ENCODE measurements at places on chromosomes 16 and 17.

DNA sequence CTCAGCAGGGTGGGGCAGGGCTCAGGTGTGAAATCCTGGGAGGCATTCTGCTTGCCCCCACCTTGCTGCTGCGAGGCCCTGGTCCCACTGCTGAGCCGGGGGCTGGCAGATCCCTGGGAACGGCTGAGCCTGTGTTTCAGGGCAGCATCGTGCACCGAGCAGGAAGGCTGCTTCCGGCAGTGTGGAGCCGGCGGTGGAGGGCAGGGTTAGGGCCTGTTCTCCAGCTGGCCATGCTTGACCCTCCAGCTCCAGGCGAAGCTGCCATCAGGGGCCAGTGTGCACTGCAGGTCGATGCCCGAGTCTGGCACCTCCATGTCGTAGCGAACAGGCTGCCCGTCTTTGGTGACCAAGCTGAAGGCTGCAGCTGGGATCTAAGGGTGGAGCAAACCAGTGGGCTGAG is 2.5 kb upstream of the SPATA32 start:
- DNase-seq: no peak

DNA sequence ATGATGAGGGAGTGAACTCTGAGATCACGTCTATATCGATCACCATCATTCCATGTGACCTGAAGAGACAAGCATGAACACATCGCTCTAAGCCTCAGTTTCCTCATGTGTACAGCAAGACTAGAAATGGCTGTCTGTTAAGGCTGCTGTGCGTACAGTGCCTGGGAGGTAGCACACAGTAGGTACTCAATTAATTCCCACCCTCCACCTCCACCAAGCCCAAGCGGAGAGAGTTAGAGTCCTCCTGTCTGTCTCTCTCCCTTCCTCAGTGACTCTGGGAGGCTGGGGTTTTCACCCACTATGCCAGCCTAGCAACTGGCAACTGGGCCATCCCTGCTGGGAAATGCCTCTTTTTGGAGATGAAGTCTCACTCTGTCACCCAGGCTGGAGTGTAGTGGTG is 318.3 kb upstream of the CCL2 start:
- no peak for DNase-seq

- DNase-seq: no peak
These were observed 28.0 kb downstream of the NXN start for GRCh38 chr17:951325-952132.

GRCh38 chr17:65809366-65809765 is 247.9 kb upstream of the AXIN2 start:
- DNase-seq: no peak

- DNase-seq: no peak
These were observed 31.3 kb downstream of the ASIC2 start for GRCh38 chr17:33261820-33262219.

- DNase-seq: no peak
These were observed 87.9 kb downstream of the CCDC182 start for GRCh38 chr17:57657211-57657610.

DNA sequence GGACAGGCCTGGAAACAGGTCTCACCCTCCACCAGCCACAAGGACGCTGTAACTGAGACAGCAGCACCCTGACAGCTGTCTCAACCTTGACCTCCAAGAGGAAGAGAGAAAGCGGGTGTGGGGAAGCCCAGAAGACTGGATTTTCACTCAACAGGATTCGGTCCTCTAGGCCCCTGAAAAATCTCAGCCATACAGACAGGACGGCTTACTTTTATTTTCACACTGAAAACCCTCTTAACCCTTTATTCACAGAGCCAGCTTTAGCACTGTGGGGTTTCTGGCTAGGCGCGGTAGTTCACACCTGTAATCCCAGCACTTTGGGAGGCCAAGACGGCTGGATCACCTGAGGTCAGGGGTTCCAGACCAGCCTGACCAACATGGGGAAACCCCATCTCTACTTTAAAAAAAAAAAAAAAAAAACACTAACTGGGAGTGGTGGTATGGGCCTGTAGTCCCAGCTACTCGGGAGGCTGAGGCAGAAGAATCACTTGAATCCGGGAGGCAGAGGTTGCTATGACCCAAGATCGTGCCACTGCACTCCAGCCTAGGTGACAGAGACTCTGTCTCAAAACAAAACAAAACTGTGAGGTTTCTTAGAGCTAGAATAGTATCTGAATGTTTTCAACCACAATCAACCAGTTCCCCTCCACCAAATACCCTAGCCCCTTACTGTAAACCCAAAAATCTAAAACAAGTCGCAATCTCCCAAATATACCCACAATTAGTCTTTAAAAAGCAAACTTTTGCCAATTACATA is 5.3 kb downstream of the ANKRD11 start:
- no peak for DNase-seq

DNA sequence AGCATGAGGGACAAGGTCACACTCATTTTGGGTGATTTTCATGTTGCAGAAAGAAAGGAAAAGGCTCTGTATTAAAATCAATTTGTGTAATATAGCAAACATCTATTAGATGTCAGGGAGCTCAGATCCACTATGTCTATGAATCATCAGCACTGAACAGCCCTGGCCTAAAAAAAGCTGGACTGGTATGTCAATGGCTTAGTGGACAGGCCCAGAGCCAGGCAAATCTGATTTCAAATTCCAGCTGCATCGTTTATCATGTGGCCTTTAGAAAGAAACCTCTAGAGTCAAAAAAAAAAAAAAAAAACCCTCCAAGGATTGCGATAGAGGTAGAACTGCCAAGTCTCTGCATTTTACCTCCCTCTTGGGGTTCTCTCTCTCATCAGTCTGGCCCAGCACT is 5.4 kb downstream of the GAS7 start:
- no peak for DNase-seq

DNA sequence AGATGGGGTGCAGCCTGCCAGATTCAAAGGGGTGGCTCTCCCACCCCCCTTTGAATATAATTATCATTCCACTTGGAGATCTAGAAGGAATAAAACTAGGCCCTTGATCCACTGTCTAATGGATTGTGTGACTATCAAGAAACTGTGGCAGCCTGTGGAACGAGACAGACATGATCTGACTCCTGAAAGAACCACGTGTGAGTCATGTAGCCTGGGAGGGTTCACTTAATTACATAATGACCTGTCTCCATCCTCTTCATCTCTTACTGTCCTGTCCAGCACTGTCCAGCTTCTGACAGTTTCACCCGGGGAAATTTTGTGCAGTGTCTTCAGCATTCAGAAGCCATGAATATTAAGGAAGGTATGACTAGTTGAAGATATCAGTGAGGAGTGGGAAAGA is 43.3 kb upstream of the CDH13 start:
- DNase-seq: no peak

- no peak for DNase-seq
These were observed at the start of gene C17orf50 for GRCh38 chr17:35760587-35760986. Gene C17orf50, plus strand, starts transcription at chr17:35760887. Its CDS starts 55 bp downstream, at chr17:35760942.

Data from erythroblast (primary cell).